Right ventricle myocardium inferior (tissue), 1 donor: ENCODE measurements at places on chromosomes 11 and 22.

DNA sequence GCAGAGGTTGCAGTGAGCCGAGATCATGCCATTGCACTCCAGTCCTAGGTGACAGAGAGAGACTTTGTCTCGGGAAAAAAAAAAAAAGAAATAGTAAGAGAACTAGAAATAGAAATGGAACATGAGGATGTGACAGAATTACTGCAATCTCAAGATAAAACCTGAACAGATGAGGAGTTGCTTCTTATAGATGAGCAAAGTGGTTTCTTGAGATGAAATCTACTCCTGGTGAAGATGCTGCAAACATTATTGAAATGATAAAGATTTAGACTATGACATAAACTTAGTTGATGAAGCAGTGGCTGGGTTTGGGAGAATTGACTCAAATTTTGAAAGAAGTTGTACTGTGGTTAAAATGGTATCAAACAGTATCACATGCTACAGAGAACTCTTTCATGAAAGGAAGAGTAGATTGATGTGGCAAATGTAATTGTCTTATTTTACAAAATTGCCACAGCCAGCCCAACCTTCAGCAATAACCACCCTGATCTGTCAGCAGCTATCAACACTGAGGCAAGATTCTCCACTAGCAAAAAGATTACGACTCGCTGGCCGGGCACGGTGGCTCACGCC lies 13.7 kb downstream of the XNDC1N start:
- no peak for DNase-seq

DNA sequence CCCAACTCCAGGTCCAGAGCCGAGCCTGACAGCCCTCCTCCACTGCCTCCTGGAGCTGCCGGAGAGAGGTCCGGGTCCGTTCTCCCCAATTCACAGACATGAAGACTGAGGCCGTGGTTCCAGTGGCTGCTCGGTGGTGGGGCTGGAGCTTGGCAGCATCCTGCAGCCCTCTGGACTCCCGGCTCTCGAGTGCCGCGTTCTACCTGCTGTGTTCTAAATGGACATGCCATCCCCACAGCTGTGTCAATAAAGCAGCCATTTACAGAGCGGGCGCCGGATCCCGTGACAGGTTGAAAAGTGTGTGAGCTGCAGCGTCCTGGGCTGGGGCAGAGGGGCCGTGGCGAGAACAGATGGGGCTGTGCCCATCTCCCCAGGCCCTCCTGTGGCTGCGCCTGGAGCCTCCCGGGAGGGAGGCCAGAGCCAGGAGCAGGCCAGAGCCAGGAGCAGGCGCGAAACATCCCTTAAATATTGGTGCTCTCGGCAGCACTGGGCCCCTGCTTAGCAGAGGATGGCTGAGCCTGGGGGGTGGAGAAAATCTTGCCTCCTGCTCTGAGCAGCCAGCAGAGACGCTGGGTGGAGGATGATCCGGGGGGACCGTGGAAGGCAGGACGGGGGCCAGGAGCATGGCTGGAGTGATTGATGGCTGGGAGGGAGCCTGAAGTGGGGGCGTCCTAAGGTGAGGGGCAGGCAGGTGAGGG lies 46.2 kb downstream of the FLRT1 start:
- DNase-seq = no peak

DNA sequence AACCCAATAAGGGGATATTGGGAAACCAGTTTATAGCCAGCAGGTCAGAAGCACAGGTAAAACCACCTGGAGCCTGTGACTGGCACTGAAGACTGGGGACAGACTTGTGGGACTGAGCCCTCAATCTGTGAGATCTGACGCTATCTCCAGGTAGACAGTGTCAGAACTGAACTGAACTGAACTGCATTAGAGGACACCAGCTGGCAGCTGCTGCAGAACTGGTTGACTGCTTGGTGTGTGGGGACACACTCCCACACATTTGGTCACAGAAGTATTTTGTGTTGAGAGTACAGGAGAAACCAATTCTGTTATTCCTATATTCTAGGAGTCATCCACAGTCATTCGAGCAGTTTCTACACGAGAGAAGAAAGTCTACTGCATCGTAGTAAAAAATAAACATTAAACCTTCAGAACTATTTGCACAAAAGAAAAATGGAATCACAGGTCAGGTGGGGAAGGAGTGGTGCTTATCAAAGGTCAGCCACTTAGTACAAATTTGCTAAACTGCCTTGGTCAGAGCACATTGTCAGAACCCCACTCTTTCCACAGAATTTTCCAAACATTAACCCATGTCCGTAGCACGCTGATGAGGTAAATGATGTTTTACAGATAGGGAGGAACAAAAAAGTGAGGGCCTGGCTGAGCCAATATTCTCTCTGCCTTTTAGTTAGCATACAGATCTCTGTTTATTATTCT lies 77.2 kb downstream of the SIK3 start:
- DNase-seq = no peak

DNA sequence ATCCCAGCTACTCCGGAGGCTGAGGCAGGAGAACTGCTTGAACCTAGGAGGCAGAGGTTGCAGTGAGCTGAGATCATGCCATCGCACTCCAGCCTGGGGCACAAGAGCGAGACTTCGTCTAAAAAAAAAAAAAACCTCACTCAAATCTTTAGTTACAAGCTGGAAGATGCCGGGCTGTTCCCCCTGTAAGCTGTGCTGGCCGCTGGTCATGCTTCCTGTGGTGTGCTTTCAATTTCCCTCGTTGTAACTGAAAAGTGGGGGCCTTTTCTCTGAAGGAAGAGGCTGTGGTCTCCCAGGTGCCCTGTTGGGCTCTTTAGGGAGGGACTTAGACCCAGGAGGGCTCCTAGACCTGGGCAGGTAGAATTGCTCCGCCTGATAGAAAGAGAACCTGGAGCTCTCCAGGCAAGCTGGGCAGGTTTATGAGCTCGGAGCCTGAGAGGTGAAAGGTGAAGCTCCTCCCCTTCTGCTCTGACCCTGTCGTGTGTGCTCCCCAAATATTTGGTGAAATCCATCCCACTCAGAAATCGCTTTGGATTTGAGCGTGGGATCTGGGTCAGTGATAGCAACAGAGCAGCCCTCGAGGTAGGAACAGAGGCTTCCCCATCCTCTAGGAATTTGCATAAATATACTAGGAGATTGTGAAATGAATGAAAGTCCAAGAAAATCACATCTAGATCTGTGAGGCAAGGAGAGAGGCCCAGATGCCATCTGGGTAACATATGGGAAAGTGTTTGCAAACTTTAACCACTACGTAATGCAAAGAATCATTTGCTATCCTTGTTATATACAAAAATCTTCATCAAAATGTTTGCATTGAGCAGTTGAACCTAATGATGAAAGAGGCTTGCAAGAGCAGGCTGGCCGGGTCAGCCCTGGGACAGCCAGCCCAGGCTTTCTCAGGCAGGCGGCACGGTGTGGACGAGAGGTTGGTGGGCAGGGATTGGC lies 154.3 kb downstream of the FBXO7 start:
- no peak for DNase-seq

DNA sequence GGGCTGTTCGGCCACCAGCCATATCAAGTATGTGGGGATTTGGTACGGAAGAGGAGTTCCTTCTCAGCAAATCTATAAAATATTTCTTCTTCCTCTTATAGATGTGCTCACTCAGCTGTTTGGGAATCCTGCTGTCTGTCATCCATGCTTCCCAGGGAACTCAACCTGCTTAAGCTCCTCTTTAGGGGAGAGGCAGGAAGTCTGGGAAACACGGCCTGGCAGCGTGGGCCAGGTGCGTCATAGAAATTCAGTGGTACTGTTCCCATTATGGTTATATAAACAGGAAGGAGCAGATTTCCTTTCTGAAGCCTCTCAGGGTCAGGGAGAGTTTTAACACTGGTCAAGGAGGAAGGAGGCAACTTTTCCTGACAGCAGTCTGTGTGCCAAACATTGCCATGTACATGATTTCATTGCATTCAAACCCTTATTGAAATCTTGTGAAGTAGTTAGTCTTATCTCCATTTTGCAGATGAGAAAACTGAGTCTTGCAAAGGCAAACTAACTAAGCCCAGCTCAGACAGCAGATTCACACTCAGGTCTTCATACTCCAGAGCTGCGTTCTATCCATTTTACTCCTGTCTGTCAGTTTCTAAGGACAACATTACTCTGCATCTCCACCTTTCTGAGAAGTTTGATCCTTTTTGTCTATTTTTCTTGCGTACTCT lies 35.4 kb upstream of the AMOTL1 start:
- peak; percentile 61 for DNase-seq

GRCh38 chr22:33984211-33984610 lies 63.9 kb upstream of the LARGE1 start:
- no peak for DNase-seq

- no peak for DNase-seq
These were observed 2001.0 kb downstream of the LRRC4C start for GRCh38 chr11:39458481-39458880.

DNA sequence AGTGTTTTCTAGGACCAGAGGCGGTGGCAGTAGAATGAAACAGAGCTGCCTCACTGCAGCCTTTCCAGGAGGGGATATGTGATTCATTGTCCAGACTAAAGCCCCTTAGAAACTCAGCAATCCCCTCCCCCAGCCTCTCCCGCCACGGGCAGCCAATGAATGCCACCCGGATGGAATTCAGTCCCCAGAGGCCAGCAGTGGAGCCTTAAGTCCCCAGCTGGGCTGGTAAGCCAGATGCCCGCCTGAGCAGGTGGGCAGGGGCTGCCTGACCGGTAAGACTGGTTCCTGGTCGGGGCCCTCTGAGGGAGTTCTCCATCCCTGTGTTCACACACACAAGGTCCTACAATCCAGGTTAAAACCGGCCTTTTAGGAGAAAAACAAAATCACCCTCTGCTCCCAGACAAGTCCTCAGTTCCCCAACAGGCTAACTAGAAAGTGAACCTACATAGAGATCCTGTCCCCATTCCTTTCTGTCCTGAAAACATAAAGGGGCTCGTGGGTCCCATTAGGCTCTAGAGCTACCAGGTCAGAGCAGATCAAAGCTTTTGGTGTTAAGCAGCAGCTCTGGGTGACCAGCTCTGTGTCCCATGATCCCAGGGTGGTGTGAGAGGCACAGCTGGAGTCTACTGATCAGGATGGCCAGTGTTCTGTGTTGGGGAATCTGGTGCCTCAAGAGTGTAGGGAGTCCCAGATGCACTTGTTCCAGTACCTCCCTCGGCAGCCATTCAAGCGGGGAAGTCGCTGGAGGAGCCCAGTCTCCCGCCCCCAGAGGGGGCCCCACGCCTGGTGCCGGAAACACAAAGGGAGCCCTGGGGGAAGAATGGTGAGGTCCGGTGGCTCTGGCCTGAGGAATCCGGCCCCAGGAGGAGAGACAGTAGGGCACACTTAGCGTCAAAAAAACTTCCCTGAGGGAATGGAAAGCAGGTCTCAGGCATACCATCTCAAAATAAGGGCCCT lies 2.6 kb downstream of the PATZ1 start:
- no peak for DNase-seq

- DNase-seq = no peak
These were observed 657.8 kb downstream of the TBC1D22A start for GRCh38 chr22:47420211-47420610.

GRCh38 chr11:9601037-9601875 lies 27.8 kb downstream of the WEE1 start:
- DNase-seq = no peak

GRCh38 chr11:22774716-22775115 lies 54.9 kb downstream of the SVIP start:
- no peak for DNase-seq

GRCh38 chr22:46937185-46937584 lies 174.7 kb downstream of the TBC1D22A start:
- no peak for DNase-seq

DNA sequence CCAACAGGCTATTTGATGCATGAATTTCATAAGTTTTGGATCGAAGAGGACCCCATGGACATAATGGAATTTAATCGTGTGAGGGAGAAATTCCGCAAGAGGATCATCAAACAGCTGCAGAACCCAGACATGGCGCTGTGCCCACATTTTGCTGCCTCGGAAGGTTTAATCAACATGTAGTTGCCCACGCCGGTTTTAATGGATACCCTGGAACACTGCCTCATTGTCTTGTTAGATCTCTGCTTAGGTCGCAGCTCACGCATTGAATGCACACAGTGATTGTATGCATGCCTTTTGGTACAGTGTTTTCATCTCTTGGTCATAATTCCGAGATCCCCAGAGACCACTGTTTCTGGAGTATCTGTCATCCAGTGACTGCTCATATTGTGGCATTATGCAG lies 46.8 kb downstream of the SLN start:
- no peak for DNase-seq

- DNase-seq = no peak
These were observed 4.4 kb upstream of the MMP1 start for GRCh38 chr11:102802341-102802740.

GRCh38 chr11:129214710-129215295 lies 22.7 kb upstream of the ARHGAP32 start:
- DNase-seq = no peak

DNA sequence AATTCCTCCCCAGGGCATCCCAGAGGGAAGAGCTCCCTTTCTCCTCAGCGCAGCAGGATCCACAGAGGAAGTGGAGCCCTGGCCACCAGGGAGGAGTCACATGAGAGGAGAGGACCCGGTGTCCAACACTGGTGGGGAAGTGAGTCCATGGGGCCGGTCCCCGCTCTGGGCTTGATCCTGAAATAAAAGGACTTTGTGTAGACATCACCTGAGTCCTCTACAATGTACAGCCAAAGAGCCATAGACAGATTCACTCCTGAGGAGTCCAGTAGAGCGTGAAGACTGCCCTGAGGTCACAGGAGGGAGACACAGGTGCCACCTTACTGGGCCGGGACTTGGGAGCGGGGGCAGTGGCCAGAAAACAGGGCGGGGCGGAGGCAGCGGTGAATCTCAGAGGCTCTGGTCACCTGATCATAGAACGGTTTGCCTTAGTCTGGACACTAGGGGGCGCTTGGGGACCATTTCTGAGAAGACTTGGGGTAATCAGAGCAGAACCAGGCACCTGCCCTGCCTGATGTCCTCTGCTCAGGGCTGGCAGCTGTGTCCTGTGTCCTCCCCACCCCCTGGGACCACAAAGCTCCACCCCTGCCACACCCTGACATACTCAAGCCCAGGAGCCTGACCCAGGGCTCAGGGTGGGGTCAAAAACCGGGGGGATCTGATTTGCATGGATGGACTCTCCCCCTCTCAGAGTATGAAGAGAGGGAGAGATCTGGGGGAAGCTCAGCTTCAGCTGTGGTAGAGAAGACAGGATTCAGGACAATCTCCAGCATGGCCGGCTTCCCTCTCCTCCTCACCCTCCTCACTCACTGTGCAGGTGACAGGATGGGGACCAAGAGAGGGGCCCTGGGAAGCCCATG lies 112.7 kb downstream of the VPREB1 start:
- DNase-seq = peak; percentile 82

GRCh38 chr11:102534261-102534872 lies 3.8 kb upstream of the MMP7 start:
- DNase-seq = no peak

DNA sequence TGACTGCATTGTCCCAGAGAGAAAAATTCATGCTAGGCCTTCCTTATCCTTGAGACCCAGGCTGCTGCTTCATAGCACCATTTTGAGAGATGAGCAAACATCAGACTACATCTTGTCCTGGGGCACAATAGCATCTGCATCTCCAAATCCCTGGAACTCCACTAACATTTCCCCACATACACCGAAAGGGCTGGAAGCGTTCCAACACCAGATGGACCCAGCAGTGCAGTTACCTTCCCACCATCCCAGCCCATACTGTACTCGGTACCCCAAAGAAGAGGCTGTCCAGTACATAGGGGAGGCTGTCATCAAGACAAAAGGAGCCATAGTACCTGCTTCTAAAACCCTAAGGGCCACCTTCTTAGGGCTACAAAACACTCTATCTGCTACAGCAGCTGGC lies 547.2 kb upstream of the CHORDC1 start:
- DNase-seq = no peak
